ENCODE measurements at places on chromosomes 6 and 20.

DNA sequence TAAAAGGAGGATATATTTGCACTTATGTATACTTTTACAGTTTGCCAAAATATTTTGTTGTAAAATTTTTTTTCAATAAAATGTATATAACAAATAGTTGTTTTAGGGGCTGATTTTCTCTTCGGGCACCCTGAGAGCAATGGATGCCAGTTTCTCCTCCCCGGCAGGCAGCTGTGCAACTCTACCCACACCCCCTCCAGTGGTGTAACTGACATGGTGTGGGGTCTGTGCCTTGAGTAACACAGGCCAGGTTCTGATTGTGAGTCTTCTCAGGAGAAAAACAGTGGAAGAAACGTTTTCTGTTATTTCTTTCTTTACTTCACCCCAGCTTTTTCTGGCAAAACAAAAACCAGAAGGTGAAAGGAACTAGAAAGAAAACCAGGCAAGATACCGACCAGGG, 6.1 kb downstream of the FOXF2 start:
- DNase-seq: no peak

GRCh38 chr20:14996883-14997672, 659.7 kb upstream of the FLRT3 start:
- no peak for DNase-seq

- DNase-seq: peak; percentile 72
These were observed 2.2 kb upstream of the BFSP1 start for GRCh38 chr20:17533396-17533795.

- no peak for DNase-seq
These were observed 92.7 kb downstream of the MANEA start for GRCh38 chr6:95670011-95670463.

DNA sequence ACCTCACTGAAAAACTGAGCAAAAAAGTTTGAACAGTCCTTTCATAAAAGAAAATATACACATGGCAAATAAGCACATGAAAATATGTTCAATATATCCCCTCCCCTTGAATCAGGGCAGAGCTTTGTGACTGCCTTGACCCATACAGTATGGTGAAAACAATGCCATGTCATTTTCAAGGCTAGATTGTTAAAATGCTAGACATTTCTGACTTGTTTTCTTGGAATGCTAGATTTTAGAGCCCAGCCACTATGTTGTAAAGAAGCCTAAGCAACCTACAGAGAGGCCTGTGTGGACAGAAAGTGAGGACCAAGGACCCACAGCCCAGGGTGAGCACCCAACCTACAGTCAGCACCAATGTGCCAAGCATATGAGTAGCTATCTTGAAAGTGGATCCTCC, 17.1 kb upstream of the ASF1A start:
- peak; percentile 41 for DNase-seq

DNA sequence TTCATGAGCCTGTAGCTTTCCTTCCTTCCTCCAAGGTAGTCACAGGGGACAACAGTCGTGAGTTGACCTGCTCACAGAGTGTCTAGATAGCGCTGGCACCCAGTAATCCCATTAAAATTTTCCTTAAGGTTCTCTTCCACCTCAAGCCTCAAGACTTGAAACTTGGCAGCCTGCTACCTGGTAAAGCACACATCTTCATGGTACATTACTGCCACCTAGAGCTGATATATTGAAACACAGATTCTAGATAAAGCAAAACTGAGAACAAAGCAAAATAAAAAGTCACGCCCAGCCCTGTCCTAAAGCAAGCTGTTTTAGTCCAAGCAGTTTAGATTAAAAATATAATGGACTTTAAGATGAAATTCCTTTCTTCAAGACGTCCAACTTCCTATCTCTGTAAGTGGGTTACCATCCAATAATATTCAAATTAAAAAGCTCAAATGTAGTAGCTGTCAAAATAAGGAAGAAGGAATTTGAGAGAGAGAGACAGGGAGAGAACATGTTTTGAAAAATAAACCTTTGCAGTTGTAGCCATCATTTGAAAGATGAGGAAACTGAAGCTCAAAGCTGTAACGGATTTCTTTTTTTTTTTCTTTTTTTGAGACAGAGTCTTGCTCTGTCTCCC, 50.7 kb upstream of the CD83 start:
- peak; percentile 31 for DNase-seq

GRCh38 chr6:118297821-118298220, 250.3 kb upstream of the PLN start:
- no peak for DNase-seq

GRCh38 chr6:45433533-45434380, 56.0 kb upstream of the SUPT3H start:
- DNase-seq: no peak

GRCh38 chr6:13813621-13814175, 659 bp downstream of the MCUR1 start:
- DNase-seq: peak; percentile 71

DNA sequence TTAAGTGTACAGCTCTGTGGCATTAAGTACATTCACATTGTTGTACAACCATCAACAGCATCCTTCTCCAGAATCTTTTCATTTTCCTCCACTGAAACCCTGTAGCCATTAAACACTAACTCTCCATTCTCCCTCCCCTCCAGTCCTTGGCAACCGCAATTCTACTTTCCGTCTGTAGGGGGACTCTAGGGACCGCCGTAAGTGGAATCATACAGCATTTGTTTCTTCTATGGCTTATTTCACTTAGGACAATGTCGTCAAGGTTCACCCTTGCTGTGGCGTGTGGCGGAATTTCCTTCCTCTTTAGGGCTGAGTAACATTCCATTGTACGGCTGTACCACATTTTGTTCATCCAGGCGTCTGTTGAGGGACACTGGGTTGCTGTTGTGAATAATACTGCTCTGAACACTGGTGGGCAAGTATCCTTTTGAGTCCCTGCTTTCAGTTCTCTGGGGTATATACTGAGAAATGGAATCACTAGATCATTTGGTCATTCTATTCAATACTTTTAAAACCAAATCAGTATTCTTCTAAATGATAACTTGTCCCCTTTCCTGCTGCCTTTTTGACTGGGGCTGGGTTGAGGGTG, 50.7 kb downstream of the PPP1R3G start:
- no peak for DNase-seq

DNA sequence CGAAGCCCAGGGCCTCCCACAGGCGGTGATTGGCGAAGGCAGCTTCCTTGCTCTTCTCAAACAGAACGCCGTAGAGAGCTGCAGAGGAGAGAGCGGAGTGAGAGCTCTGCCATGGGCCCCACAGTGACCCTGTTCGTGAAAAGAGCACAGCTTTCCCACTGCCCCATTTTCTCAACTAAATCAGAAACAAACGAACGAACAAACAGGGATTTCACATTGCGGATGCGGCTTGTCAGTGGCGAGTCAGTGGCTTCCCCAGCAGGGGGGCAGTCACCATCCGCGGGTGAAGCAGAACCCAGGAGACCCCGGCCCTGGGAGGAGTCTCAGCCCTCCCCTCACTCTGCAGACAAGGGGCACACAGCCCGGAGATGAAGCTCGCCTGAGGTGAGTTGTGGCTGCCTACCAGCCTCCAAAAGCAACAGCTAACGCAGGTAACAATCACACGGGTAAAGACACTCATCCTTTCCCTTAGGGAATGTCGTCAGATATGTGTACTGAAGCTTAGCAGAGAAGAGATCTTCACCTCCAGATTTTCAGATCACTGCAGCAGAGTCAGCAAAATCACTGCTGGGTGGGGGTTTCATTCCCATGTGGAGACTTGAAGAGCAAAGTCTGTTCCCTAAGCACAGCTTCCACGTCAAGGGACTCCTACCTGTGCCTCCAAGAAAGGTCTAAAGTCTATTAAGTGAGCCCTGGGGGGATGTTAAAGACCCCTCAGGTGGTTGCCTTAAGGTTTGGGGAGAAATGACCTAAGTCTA, 51.2 kb upstream of the GPR31 start:
- no peak for DNase-seq

DNA sequence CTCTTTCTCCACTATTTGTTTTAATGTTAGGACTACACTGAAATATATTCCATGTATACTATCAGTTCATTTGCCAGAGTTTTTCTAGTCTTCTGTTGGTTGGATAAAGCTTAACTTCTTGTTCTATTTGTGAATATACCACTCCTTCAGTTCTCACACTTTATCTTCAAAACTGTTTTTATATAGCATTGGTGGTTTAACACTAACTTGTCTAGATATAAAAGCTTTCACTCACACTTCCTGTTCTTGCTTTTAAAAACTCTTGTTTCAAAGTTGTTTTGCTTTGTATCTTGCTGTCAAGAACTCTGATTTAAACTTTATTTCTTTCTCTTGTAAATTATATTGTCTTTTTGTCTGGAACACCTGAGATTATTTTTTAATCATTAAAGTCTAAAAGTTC, 226.8 kb upstream of the TENT5A start:
- DNase-seq: no peak

DNA sequence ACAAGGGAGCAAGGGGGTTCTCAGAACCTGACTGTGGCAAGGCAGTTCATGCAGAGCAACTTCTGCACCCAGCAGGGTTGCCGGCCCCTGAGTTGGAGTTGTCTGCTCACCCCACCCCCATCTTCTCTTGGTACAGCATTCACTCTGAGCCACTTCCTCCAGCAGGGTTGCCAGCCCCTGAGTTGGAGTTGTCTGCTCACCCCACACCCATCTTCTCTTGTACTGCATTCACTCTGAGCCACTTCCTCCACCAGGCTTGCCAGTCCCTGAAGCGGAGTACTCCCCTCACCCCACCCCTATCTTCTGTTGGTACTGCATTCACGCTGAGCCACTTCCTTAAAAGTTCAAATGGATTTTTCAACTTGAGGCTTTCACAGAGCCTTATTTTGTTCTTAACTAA, 79.7 kb upstream of the SYNDIG1 start:
- no peak for DNase-seq

DNA sequence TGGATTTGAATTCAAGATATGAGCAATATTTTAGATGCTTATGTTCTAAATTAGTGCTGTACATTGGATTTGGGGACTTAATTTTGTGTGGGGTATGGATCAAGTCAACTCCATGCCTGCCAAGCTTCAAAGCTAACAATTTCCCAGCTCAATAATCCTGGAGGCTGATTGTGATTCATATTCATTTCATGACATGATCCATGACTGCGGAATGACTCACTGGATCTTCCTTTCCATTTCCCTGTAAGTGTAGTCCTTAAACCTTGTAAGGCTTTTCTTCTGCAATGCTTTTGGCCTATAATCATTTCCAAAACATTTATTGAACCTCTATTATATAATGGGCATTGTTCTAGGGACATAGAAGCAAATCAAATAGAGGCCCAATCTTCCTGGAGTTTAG, 44.7 kb upstream of the CCN2 start:
- peak; percentile 54 for DNase-seq

- DNase-seq: peak; percentile 25
These were observed 23.9 kb upstream of the MICB start for GRCh38 chr6:31473780-31474761.

DNA sequence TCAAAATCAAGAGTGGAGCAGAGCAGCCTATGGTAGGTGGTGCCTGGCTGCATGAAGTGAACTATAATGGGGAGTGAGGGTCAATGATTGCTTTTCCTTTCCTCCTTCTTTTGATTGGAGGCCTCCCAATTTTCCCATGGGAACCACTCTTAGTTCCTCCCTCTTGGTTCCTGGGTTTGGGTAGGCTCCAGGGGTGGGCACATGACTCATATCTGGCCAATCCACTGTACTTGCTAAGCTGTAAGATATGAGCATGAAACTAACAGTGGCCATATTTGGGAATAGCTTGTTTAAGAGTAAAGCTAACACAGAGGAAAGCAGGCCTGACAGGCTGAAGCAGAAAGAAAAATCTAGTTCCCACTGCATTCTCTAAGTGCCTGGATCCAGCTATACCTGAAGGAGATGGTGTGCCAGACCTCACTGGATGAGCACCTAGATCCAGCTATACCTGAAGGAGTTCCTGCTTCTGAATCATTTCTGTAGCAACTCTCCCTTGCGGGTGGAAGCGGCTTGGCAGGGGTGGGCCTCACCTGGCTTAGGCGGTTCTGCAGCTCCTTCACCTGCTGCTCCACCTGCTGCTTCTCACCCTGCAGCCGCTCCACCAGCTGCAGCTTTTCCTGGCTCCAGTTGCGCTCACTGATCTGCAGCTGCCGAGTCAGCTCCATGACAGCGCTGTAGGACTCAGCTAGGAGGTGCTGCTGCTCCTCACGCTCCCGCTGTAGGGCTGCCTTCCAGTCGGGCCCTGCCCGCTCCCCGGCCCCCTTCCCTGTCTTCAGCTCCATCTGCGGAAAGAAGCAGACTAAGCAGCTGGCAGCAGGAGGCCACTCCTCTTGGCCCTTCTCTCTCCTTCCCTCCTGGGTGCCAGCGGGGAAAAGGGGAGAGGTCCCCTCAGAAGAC, 29.0 kb upstream of the DSN1 start:
- DNase-seq: peak; percentile 77

- DNase-seq: no peak
These were observed 298.2 kb downstream of the PHACTR1 start for GRCh38 chr6:13014504-13015378.

Data from hepatic stellate cell (primary cell).